Stimulated activated naive CD8-positive, alpha-beta T cell treated with anti-CD3 and anti-CD28 coated beads, Interleukin-15, Interleukin-2, amounts not matched to agents 100 U/mL and 50 U/mL, for 24 hours (primary cell): ENCODE measurements at places on chromosomes 1 and 21.

- DNase-seq, result no peak
Measured at GRCh38 chr1:204380293-204380831, 20.6 kb upstream of the PLEKHA6 start.

GRCh38 chr1:201659572-201659971, 120.6 kb downstream of the NAV1 start:
- DNase-seq, result no peak

GRCh38 chr1:117128323-117129079, 7.0 kb upstream of the TRIM45 start:
- no peak for DNase-seq

DNA sequence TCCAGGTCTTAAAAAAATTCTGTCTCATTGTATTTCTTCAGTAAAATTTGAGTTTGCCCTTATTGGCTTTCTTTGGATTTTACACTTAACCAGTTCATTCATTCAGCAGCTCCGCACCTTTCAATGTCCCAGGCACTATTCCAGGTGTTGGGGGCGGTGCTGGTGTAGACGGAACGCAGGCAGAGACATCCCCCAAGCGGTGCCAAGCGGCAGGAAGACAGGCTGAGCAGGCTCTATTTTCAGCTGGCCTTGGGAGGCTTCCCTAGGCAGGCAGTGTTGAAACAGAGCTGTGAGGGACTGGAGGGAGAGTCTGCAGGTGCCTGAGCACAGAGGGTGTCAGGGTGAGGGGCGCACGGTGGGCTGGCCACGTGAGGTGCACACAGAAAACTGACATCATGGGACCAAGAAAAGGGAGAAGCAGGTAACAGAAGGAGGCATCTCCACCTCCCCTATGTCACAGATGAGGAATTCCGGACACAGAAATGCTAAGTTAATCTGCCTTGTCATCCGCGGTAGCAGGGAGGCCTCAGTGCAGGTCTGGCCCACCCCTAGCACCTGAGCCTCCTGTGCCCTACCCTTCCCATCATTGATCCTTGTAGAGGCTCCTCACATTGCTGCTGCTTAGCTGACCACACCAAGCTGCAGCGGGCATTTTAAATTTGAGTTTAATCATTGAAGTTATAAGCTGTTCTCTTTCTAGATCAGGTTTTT, 40.8 kb downstream of the SLC37A1 start:
- DNase-seq, result no peak

DNA sequence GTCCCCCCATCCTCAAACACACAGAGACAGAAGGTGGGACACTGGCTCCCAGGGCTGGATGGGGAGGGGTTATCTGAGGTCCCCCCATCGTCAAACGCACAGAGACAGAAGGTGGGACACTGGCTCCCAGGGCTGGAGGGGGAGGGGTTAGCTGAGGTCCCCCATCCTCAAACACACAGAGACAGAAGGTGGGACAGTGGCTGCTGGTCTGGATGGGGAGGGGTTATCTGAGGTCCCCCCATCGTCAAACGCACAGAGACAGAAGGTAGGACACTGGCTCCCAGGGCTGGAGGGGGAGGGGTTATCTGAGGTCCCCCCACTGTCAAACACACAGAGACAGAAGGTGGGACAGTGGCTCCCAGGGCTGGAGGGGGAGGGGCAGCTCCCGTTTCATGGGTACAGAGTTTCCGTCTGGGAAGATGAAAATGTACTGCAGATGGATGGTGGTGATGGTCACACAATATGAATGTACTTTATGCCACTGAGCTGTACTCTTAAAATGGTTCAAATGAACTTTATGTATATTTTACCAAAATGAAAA, 69.2 kb downstream of the SCCPDH start:
- no peak for DNase-seq

DNA sequence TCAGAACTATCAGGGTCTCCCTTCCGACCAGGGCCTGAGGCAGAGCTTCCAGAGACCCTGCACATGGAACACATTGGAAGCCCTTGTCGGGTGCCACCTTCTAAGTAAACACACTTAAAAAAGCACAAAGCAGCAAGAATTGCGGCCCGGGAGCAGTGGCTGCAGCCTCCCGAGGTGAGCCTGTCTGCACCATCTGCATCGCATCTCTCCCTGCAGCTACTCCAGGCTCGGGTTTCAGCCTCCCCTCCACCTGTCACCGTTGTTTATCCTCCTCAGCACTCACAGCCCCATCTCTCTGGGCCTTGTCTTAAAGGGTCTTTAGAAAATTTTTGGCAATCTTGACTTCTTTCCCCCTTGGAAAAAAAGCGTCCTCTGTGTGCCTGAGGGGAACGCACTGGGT, 95.1 kb upstream of the ARHGEF16 start:
- DNase-seq, result no peak

DNA sequence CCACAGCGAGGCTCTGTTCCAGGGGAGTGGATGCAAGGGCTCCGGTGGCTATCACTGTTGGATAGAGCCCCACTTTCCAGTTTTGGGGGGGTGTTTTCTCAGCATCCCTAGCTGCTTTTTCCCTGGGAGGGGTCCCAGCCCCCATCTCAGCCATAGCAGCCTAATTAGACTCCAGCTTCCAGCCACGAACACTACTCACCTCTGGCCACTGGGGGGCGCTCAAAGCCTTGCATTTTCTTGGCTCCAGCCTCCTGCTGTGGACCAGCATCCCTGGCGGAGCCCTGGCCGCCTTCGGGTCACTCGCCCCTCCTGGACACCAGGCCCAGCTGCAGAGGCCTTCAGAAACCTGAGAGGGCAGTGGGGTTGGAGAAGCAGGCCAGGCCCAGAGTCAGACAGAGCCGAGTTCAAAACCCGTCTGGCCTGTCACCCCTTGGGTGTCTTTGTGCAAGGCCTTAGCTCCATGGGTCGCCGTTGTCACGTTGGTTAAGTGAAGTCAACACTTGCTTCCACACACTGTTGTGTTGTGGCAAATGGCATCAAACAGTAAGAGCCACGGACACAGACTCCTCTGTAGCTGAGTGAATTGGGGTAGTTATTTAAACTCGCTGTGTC, 93.5 kb upstream of the ACTL8 start:
- DNase-seq, result peak; percentile 72

GRCh38 chr1:241081473-241081872, 275.5 kb downstream of the RGS7 start:
- DNase-seq, result no peak

GRCh38 chr1:150521196-150521968, 5.8 kb downstream of the FALEC start:
- no peak for DNase-seq

DNA sequence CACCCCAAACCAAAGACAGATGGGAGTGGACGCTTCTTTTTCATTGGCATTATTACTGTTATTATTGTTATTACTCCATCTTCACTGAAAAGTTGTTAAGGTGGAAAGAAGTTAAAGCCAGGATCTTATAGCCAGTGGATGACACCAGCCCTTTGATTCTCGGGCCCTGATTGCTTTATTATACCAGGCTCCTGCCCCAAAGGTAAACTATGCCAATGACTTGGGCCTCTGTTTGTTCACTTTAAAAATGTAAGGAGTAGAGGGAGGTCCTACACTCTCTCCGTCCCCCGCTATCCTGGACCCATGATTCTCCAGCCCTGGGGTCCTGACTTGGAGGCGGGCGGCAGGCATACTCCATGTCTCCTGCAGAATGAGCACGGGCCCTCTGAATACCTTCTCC, 106.8 kb downstream of the TOMM20 start:
- DNase-seq, result no peak

DNA sequence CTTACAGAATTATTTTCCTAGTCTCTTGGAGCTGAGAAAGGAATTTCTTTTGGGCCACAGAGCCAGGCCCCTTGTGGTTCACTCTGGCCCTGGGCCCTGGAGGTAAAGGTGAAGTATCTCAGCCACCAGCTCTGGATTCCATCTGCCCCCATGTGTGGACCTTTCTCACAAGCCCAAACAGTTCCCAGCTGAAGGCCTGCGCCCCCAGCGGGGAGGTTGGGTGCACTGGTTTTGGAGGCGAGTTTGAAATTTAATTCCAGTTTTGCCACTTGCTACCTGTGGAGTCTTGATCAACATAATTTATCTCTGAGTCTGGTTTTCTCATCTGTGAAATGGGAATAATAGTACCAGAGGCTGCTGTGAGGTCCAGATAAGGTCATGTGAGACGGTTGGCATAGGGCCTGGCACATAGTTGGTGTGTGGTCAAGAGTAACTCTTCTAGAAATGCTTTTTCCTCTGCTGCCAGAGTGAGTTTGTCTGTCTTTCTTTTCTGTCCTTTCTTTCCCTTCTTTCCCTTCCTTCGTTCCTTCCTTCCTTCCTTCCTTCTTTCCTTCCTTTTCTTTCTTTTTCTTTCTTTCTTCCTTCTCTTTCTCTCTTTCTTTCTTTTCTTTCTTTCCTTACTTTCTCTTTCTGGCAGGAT, 6.1 kb downstream of the AGTRAP start:
- DNase-seq, result no peak

DNA sequence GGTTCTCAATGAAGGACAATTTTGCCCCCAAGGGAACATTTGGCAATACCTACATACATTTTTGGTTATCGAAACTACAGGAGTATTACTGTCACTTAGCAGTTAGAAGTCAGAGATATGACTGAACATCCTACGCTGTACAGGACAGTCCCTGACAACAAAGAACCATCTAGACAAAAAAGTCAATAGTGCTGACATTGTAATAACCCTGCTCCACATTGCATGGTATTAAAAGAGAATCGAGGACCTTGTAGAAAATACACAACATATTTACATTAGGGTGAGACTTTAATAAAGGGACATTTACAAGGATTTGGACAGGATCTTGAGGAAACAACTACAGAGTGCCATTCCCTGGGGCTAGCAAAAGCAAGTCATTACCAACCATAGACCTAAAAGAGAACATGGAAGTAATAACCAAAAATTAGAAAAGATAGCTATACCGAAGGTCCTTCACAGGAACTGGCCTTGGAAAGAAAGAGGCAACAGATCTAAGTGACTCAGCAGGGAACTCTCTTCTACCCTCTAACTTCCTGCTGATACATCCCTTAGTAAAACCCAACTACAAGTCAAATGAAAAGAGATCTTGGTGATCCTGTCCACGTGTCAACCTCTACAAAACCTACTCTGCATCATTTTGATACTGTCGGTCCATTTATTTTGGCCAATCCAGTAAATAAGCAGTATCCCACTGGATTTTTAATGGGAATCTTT, 40.2 kb downstream of the ANGPTL3 start:
- DNase-seq, result no peak

DNA sequence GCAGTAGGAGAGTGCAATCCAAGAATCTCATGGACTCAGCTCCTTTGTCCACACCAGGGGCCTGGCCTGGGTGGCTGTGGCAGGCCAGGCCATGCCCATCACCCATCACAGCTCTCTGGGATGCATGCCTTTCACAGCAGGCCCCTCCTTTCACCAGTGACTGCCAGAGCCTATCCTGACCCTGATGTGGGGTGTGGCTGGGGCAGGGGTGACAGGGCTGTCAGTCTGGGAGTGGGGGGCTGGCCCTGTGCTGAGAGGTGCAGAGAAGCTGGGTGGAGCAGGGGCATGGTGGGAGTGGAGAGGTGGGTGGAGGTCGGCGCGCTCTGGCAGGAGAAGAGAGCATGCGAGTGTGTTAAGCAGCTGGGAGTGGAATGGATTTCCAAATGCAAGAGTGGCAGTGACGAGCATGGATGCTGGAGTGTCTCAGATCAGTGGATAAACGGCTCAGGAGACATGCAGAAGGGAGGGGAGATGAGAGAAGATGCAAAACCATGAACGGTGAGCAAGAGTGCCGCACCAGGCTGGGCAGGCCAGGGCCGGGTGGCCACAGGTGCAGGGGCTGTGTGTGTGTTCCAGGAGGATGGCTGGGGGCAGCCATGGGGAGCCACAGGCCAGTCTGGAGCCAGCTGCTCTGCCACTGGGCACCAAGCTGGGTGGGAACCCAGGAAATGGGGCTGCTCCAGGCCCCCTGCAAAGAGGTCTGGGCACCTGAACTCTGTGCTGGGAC, 39.6 kb upstream of the EDN2 start:
- DNase-seq, result no peak

- peak; percentile 56 for DNase-seq
Measured at GRCh38 chr1:3775490-3776230, 3.1 kb downstream of the SMIM1 start.

DNA sequence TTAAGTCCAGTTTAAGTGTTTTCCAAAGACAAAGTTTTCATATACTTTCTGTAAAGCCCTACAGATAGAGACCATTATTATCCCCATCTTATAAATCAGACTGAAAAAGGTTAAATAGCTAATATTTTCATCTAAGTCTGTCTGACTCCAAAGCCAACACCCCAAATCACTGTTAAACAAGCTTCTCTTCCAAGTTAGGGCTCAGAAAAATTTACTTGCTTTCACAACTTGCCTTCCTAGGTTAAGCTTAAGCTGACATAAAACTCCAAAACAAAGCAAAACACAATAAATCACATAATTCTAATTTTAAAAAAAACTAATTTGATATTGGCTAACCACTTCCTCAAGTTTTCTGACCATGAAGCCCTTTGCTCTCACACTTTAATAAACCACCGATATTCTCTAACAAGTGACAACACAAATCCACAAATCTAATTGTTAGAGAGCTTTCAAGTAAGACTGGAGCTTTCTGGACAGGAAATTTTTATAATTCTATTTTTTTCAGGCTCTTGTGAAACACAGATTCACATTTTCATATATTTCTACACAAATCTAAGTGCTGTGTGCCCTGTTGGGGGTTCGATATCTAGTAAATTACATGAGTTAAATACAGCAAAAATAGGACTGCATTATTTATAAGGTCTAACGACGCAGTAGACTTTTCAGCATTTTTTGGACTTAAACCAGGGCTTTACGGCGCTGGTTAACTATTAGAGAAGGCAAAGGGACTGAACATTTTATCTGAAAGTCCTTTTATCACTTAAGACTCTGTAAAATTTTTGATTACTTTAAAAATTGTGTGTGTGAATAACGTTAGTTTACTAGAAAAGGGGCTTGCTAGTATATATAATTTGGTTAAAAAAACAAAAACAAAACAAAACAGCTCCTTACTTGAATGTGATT, 2.1 kb downstream of the GNG12 start:
- DNase-seq, result no peak

GRCh38 chr1:234331507-234331906, 41.7 kb upstream of the COA6 start:
- no peak for DNase-seq

- peak; percentile 78 for DNase-seq
Measured at GRCh38 chr1:45687754-45688740, at the start of gene TMEM69. TMEM69 (plus strand) TSS chr1:45688181; CDS start chr1:45691069, 2,888 bp downstream.

DNA sequence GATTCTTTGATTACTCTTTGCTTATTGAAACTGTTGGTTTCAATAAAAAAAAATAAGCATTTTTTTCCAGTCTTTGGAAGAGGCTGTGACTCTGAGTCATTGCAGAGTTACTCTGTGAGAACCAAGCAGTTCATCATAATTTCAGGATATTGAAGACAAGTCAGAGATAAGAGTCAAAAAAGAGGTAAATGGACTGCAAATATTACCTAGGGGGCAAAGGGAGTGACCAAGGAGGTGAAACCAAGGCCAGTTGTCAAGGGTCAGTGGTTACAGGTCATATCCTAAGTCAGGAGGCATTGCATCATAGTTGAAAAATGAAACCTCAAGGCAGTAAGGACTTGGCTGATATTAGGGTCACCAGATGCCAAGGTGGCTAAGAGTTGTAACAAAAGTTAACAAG, 597.1 kb upstream of the USP24 start:
- DNase-seq, result no peak
